CD4-positive, alpha-beta memory T cell (primary cell): ENCODE measurements at places on chromosomes 2 and 18. TPM values are rescaled to one million over a fixed set of nuclear protein-coding genes. Genes with fewer than 3 reads are reported as not detected.

The AQP12B gene
- not detected for total RNA-seq

The TUBA4B gene
- total RNA-seq = not detected

The DTNA gene
- total RNA-seq = not detected

The NYAP2 gene
- total RNA-seq = not detected

The ZNF804A gene
- total RNA-seq = 0.06 TPM

The MAL gene
- total RNA-seq = 113 TPM

- peak overlapping the region; percentile 83 for H3K4me3 ChIP-seq
- peaks cover 4% of the 10 kb centered on the region for H3K36me3 ChIP-seq
- H3K27me3 ChIP-seq = no peaks in the 10 kb centered on the region
- DNase-seq = no peak
- peaks cover 50% of the 10 kb centered on the region for H3K4me1 ChIP-seq
- H3K27ac ChIP-seq = peak overlapping the region; percentile 77
These were observed 542 bp upstream of the CNNM3 start for GRCh38 chr2:96815326-96816126.

DNA sequence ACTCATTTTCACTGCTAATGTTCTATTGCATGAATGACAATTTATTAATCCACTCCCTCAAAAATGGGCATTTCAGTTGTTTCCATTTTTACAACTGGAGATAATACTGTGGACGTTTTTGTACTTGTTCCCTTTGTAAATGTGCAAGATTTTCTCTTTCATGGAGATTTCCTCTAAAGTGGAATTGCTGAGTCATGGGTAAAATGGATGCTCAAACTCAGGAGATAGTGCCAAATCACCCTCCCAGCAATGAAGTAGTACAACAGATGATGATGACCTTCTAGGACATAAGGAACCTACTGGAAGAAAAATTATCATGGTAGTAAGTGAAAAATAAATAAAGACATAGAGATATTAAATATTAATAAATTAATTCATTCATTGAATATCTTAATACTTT, 460.8 kb upstream of the CHST9 start:
- H3K27me3 ChIP-seq = no peaks in the 10 kb centered on the region
- no peaks in the 10 kb centered on the region for H3K36me3 ChIP-seq
- H3K4me1 ChIP-seq = no peaks in the 10 kb centered on the region
- H3K27ac ChIP-seq = no peak overlapping the region

GRCh38 chr2:114642166-114642770, 199.8 kb downstream of the DPP10 start:
- no peaks in the 10 kb centered on the region for H3K4me1 ChIP-seq
- no peak for DNase-seq
- no peaks in the 10 kb centered on the region for H3K27me3 ChIP-seq

GRCh38 chr2:68434981-68435380, 32.1 kb downstream of the FBXO48 start:
- H3K27ac ChIP-seq = no peak overlapping the region
- H3K36me3 ChIP-seq = no peaks in the 10 kb centered on the region
- H3K27me3 ChIP-seq = no peaks in the 10 kb centered on the region

DNA sequence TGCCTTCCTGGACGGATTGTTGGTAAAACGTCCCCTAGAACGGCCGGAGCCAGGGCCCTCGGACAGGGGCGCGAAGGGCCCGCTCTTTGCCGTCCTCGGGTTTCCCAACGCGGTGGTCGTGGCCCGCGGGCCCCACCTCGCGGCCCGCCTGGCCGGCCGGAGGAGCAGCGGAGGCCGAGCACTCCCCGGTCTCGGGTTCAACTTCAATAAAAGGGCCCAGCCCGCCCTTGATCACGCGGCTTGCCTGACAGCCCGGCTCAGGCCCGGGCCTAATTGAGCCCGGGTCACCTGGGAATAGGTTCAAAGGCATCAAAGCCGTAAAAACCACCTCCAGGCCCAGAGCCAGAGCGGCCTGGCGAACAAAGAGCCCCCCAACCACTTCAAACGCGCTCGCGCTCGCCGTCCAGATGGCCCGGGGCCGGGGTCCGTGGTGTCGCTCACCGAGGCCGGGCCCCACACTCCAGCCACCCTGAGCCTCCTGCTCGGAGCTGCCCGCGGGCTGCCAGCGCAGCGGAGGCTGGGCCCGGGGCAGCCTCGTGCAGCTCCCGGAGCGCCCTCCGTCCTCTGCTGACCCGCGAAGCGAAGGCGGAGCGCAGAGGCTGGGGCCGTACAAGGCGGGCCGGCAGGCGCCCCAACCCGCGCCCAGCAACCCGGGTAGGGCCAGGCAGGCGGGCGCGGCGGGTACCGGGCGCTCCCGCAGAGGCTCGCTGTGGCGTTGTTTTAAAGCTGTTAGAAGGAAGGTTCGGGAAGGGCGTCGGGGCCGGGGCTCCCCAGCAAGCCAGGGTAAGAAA, 1.1 kb upstream of the TWIST2 start:
- H3K4me3 ChIP-seq = no peak overlapping the region
- H3K27me3 ChIP-seq = peaks cover 9% of the 10 kb centered on the region
- H3K36me3 ChIP-seq = no peaks in the 10 kb centered on the region
- no peak overlapping the region for H3K27ac ChIP-seq

- H3K4me1 ChIP-seq = no peaks in the 10 kb centered on the region
- no peak overlapping the region for H3K4me3 ChIP-seq
- no peak overlapping the region for H3K27ac ChIP-seq
- peaks cover 6% of the 10 kb centered on the region for H3K36me3 ChIP-seq
These were observed 76.5 kb downstream of the STRN start for GRCh38 chr2:36889795-36890194.

DNA sequence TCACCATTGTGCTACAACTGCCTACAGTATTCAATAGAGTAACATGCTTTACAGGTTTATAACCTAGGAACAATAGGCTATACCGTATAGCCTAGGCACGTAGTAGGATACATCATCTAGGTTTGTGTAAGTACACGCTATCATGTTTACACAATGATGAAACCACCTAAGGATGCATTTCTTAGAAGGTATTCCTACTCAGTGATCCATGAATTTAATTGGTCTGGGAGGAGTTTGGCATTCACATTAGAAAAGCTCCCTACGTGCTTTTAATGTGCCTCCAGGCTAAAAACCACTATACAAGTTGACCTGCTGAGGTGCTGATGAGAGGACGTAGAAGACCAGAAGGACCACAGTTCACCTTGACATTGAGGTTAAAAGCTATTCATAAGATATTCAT, 154.5 kb upstream of the LRRTM1 start:
- H3K27me3 ChIP-seq = no peaks in the 10 kb centered on the region
- H3K4me3 ChIP-seq = no peak overlapping the region
- H3K27ac ChIP-seq = no peak overlapping the region
- DNase-seq = no peak

- no peak overlapping the region for H3K4me3 ChIP-seq
- no peak for DNase-seq
- no peaks in the 10 kb centered on the region for H3K27me3 ChIP-seq
- no peaks in the 10 kb centered on the region for H3K4me1 ChIP-seq
- no peak overlapping the region for H3K27ac ChIP-seq
- no peaks in the 10 kb centered on the region for H3K36me3 ChIP-seq
These were observed 12.4 kb downstream of the GALNT5 start for GRCh38 chr2:157269922-157270321.

GRCh38 chr2:203688798-203689197, 17.6 kb upstream of the CD28 start:
- DNase-seq = no peak
- no peak overlapping the region for H3K4me3 ChIP-seq
- H3K27ac ChIP-seq = no peak overlapping the region
- H3K36me3 ChIP-seq = no peaks in the 10 kb centered on the region
- no peaks in the 10 kb centered on the region for H3K4me1 ChIP-seq

- no peak overlapping the region for H3K4me3 ChIP-seq
- no peak overlapping the region for H3K27ac ChIP-seq
- no peaks in the 10 kb centered on the region for H3K27me3 ChIP-seq
These were observed 134.0 kb downstream of the DTNA start for GRCh38 chr18:34844072-34844471.

DNA sequence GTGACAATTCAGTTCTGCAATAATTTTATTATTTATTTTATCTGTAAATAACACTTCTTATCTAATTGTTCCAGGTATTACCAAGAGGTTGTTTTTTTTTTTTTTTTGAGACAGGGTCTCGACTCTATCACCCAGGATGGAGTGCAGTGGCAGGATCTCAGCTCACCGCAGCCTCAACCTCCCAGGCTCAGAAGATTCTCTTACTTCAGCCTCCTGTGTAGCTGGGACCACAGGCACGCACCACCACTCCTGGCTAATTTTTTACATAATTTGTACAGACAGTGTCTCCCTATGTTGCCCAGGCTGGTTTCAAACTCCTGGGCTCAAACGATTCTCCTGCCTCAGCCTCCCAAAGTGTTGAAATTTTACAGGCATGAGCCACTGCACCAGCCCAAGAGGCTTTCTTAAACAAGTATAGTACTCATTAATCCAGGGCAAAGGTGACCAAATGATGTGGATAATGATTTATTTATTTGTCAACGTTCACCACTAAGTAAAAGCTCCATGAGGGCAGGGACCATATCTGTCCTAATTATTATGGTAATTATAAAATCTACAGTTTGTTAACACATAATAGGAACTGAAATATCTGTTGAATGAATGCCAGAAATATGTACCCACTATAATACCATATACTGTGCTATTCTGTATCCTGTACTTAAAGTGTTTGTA, 12.0 kb downstream of the STK17B start:
- H3K36me3 ChIP-seq = peaks cover 30% of the 10 kb centered on the region
- H3K27ac ChIP-seq = peak overlapping the region; percentile 95
- no peaks in the 10 kb centered on the region for H3K27me3 ChIP-seq
- H3K4me3 ChIP-seq = peak overlapping the region; percentile 48
- peaks cover 96% of the 10 kb centered on the region for H3K4me1 ChIP-seq

GRCh38 chr18:59582395-59582794, 114.8 kb downstream of the CCBE1 start:
- H3K27me3 ChIP-seq = no peaks in the 10 kb centered on the region
- no peak overlapping the region for H3K4me3 ChIP-seq
- H3K36me3 ChIP-seq = no peaks in the 10 kb centered on the region
- DNase-seq = no peak

DNA sequence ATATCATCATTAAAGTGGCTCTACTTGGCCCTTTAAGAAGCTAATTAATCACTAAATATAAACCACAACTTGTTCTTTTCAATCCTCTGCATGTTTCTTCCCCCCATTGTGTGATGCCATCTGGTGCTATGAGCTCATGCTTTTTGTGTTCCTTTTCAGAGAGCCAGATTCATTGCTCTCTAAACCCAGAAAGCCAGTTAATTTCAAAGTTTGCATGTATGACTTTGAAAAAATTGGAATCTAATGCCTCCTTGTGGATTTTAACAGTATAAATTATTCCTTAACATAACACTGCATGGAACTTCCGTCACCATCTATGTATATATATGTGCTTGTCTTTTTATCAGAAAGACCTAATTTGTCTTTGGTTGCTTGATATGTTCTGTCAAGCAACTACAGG, 31.1 kb downstream of the TMEM178A start:
- no peak overlapping the region for H3K27ac ChIP-seq
- no peaks in the 10 kb centered on the region for H3K4me1 ChIP-seq
- H3K4me3 ChIP-seq = no peak overlapping the region
- H3K36me3 ChIP-seq = no peaks in the 10 kb centered on the region
- no peak for DNase-seq

DNA sequence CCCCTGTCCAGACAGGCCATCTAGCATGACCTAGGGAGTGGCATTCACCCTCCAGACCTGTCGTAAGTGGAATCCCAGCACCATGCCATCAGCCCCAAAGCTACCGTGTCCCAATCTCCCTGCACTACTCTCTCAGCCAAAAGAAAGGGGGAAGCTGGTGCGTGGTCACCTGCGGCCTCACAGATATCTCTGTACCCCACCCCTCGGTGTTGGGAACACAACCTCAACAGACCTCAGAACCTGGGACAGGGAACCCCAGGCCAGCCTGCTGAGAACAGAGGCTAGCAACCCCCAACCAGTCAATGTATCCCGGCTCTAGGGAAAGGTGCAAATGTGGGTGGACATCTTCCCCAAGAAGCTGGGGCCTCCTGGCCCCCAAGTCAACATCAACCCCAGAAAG, 38.2 kb downstream of the LMAN2L start:
- peaks cover 15% of the 10 kb centered on the region for H3K36me3 ChIP-seq
- no peak overlapping the region for H3K27ac ChIP-seq
- H3K4me1 ChIP-seq = no peaks in the 10 kb centered on the region
- DNase-seq = no peak

GRCh38 chr2:8993196-8993901, 10.1 kb downstream of the MBOAT2 start:
- H3K27ac ChIP-seq = no peak overlapping the region
- DNase-seq = no peak
- no peaks in the 10 kb centered on the region for H3K36me3 ChIP-seq
- no peak overlapping the region for H3K4me3 ChIP-seq
- H3K27me3 ChIP-seq = no peaks in the 10 kb centered on the region

DNA sequence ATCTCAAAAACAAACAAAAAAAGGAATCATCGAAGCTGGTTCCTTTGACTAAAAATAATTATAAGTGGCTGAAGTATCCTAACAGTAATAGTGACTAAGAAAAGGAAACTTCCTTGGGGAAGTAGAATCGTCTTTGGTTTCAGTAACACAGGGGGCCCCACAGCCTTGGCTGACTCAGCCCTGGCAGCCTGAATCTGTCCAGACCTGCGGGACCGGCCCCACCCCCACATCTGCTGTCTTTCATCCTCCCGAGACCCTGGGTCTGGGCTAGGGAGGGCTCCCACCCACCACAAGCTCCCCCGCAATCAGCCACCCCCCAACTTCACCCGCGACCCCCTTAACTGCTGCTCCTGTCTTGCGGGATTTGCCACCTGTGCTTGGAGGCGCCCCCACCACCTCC, 1452.6 kb upstream of the ACVR2A start:
- no peaks in the 10 kb centered on the region for H3K36me3 ChIP-seq
- no peak overlapping the region for H3K4me3 ChIP-seq
- no peak for DNase-seq
- no peak overlapping the region for H3K27ac ChIP-seq
- H3K27me3 ChIP-seq = no peaks in the 10 kb centered on the region
- H3K4me1 ChIP-seq = no peaks in the 10 kb centered on the region

DNA sequence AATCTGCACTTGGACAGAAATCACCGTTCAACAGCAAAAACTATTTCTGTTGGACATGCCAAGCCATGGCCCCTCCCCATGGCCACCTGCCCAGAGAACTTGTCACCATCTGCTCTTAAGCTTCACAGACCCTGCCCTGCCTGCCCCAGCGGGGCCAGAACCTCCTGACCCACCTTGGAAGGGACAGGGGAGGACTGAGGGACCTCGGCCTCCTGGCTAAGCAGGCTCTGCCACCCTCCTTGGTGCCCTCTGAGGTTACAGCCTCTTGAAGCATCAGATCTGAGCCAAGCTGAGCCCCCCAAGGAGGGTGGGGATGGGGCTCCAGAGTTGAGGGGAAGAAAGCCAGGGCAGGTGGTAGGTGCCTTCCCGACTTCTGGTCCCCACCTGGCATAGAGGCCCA, 6.5 kb downstream of the TEX261 start:
- peaks cover 53% of the 10 kb centered on the region for H3K36me3 ChIP-seq
- H3K27ac ChIP-seq = no peak overlapping the region
- no peaks in the 10 kb centered on the region for H3K27me3 ChIP-seq
- H3K4me1 ChIP-seq = peaks cover 15% of the 10 kb centered on the region
- no peak for DNase-seq
